ENCODE measurements at places on chromosomes 16 and 17.

DNA sequence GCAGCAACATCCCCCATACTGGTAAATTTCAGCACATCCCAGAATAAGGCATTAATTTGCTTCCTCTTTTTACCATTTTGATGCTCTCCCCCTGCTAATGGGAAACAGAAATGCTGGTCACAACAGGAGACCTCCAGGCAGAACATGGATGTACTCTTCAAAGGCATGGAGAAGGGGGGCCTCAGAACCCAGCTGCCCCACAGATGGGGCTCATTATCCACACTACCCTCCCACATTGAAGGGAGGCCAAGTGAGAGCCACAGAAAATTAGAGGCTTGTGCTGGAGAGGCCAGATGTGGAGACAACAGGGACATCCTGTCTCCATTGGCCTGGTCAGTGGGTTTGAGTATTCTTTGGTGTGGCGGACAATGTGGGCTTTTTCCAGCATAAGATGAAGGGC, 150.1 kb upstream of the CDH11 start:
- no peak for DNase-seq

- no peak for DNase-seq
These were observed 119.9 kb upstream of the SMURF2 start for GRCh38 chr17:64781810-64782555.

GRCh38 chr17:42198897-42199296, 4.6 kb upstream of the GHDC start:
- DNase-seq = no peak

- no peak for DNase-seq
These were observed 63.9 kb upstream of the MAF start for GRCh38 chr16:79664407-79664806.

DNA sequence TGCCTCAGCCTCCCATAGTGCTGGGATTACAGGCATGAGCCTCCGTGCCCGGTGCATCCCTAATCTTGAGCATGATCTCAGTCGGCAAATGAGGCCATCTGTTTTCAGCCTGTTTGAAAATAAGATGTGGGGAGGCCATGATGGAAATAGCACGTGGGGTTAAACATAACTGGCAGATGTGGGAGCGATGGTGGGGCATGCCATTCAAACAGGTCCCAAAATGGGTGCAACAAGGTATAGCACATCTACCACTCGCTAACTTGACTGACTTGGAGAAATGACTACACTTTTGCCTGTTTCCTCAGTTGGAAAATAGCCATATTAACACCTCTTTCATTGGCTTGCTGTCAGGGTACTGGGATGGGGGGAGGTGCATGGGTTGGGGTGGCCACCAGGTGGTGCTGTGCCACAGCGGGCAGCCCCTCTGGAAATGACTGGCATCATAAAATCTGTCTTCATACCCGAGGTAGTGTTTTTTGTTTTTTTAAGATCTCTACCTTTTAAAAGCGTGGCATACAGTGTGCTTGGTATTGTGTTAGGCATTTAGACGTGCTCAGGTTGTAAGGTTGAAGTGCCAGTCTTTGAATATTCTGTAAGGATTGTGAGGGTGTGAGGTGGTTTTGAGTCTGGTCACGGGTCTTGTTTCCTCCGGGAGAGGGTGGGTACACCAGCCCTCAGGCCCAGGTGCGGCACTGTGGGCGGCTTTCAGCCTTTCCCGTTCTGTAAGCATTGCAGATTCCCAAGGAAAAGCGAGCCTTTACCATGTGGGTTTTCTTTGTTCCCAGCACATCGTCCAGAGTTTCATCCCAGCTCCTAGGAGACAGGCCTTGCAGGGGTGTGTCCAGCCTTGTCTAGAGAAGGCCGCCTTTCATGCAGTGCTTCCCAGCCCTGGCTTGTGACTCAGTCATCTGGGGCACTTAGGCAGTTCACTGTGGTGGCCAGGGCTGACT, 2.9 kb upstream of the TTYH2 start:
- peak; percentile 22 for DNase-seq

GRCh38 chr16:83589576-83589975, 218.2 kb upstream of the HSBP1 start:
- DNase-seq = no peak

- no peak for DNase-seq
These were observed 99.9 kb upstream of the LHX1 start for GRCh38 chr17:36837195-36837938.

GRCh38 chr17:68577497-68577821, 23.7 kb downstream of the FAM20A start:
- DNase-seq = no peak

- no peak for DNase-seq
These were observed 23.1 kb downstream of the DEF8 start for GRCh38 chr16:89971495-89972243.

GRCh38 chr16:11074131-11074530, 129.8 kb downstream of the CLEC16A start:
- DNase-seq = no peak

DNA sequence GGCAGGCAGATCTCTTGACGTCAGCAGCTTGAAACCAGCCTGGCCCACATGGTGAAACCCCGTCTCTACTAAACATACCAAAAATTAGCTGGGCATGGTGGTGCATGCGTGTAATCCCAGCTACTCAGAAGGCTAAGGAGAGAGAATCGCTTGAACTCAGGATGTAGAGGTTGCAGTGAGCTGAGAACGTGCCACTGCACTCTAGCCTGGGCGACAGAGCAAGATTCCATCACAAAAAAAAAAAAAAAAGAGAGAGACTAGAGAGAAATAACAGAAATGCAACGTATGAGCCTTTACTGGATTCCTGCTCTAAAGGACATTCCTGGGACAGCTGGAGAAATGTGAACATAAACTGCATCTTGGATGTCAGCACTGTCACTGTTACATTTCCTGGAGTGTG, 10.8 kb downstream of the IFT140 start:
- DNase-seq = no peak

- no peak for DNase-seq
These were observed 109.1 kb upstream of the CDC42EP4 start for GRCh38 chr17:73420897-73421296.

DNA sequence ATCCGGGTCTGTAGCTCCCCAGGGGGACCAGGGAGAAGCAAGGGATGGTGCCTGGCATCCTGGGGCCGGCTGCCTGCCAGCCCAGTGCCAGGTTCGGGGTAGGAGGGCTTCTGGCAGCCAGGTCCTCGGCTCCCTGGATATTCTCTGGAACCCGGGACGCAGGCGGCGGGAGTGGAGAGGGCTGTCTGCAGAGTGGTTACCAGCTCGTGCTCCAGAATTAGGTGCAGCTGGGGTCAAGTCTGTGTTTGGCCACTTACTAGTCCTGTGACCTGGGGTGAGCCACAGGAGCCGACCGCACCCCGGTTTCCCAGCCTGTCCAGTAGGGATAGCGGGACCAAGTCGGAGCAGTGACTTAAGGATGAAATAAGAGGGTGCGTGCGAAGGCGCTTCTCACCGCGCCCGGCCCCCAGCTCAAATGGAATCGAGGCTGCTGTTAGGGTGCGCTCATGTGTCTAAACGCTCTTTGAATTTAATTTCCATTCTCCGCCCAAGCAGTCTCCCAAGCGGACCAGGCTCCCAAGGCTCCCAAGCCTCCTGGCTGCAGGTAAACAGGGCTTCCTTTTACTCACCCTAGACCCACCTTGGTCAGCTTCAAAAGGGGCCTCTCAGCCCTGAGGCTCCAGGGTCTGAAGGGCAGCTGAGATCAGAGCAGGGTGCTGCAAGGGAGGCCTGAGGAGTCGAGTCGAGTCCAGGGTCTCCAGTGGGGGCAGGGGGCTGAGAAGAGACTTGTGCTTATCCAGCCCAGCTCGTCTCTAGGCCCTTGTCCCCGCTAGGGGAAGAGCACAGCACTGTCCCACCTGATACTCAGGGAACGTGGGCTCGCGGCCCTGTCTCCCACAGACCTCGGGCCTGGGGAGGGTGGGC, 28.3 kb upstream of the ZNF469 start:
- no peak for DNase-seq

DNA sequence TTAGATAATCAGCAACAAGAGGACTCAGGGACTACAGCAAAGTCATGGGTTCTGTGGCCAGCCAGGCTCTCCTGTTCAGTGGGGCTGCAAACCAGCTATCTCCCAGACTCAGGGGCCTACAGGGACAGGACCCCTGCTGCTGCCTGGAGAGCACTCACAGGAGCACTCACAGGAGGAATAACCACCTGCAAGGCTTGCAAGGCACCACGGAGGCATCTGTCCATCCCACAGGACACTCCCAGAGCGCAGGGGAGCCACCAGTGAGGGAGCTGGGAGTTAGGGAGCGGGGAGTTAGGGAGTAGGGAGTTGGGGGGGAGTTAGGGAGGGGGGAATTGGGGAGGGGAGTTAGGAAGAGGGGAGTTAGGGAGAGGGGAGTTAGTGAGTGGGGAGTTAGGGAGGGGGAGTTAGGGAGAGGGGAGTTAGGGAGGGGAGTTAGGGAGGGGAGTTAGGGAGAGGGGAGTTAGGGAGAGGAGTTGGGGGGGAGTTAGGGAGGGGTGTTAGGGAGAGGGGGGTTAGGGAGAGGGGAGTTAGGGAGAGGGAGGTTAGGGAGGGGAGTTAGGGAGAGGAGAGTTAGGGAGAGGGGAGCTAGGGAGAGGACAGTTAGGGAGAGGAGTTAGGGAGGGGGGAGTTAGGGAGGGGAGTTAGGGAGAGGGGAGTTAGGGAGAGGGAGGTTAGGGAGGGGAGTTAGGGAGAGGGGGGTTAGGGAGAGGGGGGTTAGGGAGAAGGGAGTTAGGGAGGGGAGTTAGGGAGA, 5.7 kb downstream of the CANT1 start:
- no peak for DNase-seq

DNA sequence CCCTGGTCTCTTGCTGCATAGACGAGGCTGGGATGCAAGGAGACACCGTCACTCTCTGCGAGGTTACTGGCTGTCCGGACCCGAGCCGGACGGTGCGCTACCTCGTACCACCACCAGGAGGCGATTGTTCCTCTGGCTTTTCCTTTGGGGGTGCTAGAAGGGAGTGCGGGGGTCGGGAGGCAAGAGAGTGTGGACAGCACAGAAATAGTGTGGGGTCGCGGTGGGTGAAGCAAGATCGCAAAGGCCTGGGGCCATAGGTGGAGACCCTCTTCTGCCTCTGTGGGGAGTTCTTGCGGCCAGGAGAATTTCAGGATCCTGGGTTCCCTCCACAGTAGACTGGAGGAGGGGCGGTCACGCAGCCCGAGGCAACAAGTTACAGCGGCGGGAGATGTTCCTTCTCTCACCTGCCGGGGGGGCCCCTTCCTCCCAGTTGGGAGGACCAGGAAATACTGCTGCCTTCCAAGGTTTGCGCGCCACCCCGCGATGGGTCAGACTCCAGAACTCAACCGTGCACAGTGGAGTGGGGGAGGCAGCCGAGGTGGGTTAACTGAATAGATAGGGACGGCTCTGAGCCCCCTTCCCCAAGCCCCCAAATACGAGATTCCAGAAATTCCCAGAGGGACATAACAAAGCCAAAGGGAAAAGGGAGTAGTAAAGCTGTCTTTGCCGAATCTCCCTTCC, 6.9 kb downstream of the PHOSPHO1 start:
- DNase-seq = no peak

DNA sequence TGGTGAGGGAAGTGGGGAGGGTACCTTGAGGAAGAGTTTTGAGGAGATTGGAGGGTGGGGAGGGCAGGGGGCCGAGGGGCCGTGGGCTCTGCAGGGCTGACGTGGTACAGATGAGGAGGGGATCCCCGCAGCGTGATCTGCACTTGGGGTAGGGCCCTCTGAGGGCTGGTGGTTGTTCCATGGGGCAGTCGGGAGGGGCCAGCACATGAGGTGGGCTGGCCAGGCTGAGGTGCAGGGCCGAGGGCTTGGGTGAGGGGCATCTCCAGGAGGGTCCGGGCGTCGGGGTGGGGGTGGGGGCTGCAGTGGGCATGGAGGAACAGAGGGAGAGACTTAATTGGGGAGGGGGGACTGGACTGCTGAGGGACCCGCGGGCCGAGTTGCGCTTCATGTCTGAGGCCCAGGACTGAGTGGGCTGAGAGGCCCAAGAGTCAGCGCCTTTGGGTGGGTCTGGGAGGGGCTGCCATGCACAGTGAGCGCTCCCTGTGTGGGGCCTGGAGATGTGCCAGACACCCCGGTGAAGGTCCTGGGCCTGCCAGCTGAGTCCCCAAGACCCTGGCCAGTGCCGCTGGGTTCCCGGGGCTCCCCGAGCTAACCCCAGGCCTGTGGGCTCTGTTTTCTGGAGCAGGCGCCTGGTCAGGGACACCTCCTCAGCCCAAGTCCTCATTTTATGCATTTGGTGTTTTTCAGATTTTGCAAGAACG, 13.3 kb downstream of the PRSS27 start:
- no peak for DNase-seq

DNA sequence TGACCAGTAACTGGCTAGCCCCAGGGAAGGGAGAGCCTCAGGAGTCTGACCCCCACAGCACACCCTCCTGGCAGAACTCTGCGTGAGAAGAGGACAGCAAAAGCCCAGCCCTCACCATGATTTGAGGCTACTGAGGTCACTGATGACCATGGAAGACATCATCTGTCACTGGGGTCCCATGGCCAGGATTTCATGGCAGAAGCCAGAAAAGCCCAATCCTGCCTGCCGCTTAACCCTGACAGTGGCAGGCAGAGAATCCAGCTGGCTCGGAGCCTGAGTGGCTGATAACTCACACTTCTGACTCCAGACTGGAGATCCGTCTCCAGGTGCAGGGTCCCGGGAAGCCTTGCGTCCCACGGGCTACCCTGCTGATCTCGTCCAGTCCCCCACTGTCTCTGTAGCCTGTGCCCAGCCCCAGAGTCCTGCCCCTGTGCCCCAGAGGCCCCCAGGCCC, 17.5 kb downstream of the GRIN2C start:
- no peak for DNase-seq

DNA sequence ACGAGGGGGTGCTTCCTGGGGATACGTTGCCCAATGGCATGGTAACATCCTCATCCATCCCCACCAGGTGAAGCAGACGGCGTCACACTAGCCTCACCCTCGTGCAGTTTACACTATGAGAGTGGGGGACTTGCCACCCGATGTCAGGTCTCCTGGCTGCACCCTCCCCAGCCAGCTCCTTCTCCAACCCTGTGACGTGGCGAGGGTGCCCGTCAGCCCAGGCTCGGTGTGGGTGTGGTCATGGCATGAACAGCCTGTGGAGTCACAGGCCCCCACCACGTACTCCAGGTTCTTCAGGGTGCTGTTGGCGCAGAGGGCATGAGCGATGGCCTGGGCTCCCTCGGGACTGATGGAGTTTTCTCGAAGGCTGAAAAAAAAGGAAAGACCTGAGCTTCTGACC, 28.3 kb downstream of the NLRC3 start:
- no peak for DNase-seq

GRCh38 chr17:29753845-29754439, 131.2 kb upstream of the CORO6 start:
- no peak for DNase-seq
